Forelimb muscle (tissue), 1 donor: ENCODE measurements at places on chromosomes 6 and 20. TPM values are rescaled to one million over a fixed set of nuclear protein-coding genes. Genes with fewer than 3 reads are reported as not detected.

Gene RBPJL
- polyA plus RNA-seq, result not detected

Gene RSPH9
- 0.51 TPM for polyA plus RNA-seq

Gene USP49
- polyA plus RNA-seq, result 5.6 TPM

Gene ALDH8A1
- 1.6 TPM for polyA plus RNA-seq

Gene DCDC2
- 0.06 TPM for polyA plus RNA-seq

Gene TM9SF4
- 38.5 TPM for polyA plus RNA-seq

Gene VSX1
- polyA plus RNA-seq, result not detected

Gene FRMD1
- polyA plus RNA-seq, result 0.24 TPM

- DNase-seq, result no peak
Observed at GRCh38 chr6:144223686-144224085, 61.4 kb upstream of the UTRN start.

DNA sequence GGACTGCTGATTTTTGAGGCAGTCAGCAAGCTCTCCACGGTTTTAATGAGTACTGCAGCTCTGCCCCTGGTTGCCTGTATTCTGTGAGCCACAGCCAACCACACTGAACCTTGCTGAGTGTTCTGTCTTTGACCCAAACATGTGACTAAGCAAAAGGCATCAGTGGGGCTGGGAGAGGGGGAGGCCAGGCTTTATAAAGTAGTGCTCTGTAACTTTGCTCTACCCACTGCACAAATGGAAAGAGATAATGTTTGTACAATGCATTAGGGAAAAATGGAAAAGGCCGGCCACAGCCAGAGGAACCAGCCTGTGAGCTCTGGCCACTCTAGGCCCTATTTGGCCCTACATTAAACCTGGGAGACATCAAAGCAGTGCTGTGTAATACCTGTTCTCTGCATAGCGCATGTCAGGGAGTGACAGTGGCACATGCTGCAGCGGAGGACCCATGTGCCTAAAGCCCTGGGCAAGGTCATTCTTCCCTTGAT lies 22.0 kb downstream of the KLHL31 start:
- no peak for DNase-seq

GRCh38 chr20:37853823-37854375 lies 49.0 kb upstream of the VSTM2L start:
- DNase-seq, result no peak

- DNase-seq, result no peak
Observed at GRCh38 chr6:146090474-146090873, 61.6 kb downstream of the GRM1 start.

- DNase-seq, result no peak
Observed at GRCh38 chr20:4661191-4661590, 60.5 kb upstream of the PRND start.

- no peak for DNase-seq
Observed at GRCh38 chr20:63442100-63442493, 30.4 kb downstream of the KCNQ2 start.

DNA sequence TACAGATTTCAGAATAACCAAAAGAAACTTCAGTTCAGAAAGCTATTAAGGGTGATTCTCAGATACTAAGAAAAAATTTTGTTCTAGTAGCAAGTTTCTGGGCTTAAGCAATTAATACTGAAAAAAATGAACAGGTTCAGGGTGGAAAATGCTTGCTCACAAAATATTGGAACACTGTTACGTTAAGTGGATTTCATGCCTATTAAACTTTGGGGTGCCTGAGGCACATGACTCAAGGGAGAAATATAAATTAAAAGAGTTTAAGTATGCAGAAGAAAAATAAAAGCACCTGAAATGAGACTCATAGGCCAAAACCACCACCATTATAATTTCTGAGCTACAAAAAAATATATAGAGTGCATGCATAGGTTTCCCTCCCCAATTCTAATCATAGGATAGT lies 32.3 kb upstream of the HSF2 start:
- no peak for DNase-seq

DNA sequence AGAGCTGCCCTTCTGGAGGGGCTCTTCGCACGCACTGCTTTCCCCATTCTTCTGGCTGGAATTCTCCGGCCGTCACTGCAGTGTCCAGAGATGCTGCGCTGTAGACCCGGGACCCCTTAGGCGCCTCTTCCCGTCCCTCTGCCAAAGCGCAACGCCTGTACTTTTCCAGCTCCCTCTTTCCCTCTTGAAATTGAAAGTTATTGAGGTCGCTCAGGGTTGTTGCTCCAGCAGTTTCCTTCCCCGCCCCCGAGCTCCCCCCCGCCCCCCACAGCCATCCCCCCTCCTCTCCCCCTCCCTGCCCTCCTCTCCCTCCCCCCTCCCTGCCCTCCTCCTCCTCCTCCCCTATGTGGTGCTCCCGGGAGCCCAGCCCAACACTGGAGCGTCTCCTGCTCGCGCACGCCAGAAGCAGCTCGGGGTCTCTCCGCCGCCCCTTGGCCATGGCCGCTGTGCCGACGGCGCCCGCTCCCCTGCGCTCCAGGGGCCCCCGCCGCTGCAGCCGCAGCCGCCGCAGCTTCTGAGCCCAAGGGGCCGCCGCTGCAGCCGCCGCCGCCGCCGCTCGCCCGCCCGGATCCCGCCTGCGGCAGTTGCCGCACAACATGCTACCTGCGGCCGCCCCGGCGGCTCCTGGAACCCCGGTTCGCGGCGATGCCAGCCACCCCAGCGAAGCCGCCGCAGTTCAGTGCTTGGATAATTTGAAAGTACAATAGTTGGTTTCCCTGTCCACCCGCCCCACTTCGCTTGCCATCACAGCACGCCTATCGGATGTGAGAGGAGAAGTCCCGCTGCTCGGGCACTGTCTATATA lies at the start of gene RSPO3:
RSPO3 (plus strand) TSS at position 374 of the 804 bp plus-strand sequence. CDS start 522 bp downstream, outside the sequence.
- DNase-seq, result peak; percentile 48

- DNase-seq, result no peak
Observed at GRCh38 chr6:154491567-154492470, 18.7 kb downstream of the CNKSR3 start.

DNA sequence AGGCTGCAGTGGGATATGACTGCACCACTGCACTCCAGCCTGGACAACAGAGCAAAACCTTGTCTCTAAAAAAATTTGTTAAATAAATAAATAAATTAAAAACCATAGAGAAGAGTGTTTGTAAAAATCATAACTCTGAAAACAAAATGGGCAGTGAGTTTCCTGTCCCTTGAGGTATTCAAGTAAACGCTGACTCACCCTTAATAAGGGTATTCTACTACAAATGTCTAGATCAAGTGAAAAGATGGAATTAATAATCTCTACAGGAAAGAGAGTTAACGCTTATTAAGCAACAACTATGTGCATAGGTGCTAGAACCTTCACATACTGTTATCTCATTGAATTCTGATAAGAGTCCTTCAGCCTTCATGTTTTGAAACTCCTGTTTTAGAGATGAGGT lies 19.9 kb upstream of the MBOAT1 start:
- no peak for DNase-seq

GRCh38 chr6:155193526-155193925 lies 70.3 kb upstream of the CLDN20 start:
- DNase-seq, result no peak

DNA sequence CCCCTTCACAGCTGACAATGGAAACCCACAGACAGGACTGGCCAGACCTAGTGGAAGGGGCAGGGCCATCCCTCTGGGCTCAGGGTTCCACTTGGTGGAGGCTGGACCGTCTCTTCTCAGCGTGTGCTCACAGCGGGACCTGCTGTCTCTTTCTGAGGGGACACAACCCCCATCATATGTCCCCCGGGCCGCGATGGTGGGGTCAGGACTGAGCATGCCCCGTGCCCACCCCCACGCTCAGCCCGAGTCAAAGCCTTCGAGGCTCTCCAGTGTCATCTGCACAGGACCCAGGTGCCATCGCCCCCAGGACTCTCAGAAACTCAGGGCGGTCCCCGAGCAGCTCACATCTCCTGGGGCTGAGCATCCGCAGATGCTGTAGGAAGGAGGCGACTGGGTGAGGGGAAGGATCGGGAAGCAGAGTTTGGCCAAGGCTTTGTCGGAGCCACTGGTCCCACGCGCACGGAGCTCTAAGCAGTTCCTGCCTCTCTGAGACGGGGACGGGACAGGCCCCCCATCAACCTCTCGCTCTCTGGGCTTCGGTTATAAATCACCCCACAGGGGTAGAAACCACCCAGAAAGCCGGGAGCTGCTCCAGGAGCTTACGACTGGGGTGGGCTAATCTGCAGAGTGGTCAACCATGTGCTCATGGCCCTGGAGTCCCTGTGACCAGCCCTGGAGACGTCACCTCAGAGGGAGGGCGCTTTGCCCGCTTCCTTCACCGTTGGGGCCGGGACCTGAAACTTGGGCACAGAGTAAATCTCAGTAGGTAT lies 183.4 kb upstream of the SULF2 start:
- no peak for DNase-seq

DNA sequence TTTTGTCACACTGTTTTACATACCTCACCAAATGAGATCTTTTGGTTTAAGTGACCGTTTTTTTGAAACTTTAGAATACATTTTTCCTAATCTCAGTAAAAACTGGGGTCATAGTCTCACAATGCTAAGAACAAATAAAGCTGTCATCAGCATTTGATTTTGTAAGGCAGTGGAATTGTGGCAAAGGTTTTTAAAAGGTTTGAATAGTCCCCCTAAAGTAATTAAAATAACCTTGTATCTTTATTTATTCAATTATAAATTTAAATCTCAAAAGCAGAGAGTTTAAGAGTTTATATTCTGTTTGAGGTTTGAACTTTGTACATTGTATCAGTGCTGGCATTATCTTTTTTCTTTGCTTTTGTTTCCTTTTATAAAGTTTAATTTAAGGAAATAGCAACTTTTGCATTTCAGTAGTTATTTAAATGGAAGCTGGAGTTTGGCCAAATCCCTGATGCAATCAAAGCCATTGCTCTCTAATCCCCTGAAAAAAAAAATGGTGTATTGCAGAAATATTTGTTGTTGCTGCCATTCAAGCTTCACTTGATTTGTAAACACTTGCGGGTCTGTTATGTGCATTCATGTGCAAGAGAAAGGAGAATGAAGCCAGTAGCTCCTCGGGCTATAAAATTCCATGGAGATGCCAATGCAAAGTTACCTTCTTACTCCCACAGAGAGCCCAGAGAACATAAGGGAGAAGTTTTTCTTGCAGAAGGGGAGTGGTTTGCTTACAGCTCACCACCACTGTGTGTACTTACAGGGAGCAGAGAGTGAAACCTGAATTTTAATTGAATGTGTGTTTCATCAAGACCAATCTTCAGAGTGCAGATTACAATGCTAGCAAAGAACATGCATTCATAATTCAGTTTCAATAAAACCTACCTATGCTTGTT lies 391.8 kb downstream of the ARHGAP18 start:
- no peak for DNase-seq

DNA sequence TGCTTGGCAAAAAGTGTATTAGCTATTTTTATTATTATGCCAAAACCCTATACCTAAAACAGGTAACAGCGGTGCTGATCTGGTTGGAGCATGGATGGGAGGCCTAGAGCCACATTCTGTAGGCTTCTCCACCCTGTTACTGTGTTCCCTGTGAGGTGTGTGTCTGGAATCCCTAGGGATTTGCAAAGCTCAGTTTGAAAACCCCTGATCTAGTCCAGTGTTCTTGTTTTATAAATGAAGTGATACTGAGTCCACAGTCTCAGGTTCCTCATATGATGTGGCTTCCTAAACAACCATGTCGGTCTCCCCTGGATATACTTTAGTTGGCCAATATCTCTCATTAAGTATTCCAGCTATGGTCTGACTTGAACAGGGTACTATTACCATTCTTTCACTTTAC lies 16.3 kb downstream of the ACSS2 start:
- no peak for DNase-seq

DNA sequence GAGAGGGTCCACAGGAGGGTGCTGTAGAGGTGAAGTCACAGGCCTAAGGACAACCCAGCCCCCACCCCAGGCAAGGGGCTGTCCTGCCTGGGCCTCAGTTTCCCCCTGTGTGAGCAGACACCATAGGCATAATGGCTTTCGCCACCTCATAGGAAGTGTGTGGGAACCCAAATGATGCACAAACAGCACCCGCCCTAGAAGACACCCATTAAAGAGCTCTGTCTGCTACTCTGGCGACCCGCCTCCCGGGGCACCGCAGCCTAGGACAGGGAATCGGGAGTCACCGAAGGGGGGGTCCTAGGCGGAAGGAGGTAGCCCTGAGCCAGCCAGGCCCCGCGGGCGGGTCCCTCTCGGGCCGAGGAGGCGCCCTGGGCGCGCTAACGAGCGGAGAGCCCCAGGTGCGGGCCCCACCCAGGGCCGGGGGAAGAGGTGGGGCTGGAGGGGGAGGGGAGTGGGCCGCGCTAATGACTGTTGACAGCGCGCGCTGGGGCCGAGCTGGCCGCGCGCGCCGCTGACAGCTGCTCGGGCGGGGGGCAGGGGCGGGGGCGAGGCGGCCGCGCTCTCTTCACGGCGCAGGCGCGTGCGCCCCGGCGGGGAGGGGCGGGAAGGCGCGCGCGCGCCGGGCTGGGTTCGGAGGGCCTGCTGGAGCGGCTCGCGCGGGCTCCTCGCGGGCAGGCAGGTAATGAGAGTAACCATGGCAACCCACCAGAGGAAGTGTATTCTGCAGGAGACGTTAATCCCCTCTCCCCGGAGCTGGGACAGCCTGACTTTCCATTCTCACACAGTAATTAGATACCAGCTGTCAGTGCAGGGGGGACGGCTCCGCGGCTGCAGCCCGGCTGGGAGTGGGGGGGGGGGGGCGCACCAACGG lies 48.9 kb downstream of the NOL4L start:
- no peak for DNase-seq

GRCh38 chr6:159450815-159451465 lies 242.1 kb downstream of the SOD2 start:
- DNase-seq, result no peak

DNA sequence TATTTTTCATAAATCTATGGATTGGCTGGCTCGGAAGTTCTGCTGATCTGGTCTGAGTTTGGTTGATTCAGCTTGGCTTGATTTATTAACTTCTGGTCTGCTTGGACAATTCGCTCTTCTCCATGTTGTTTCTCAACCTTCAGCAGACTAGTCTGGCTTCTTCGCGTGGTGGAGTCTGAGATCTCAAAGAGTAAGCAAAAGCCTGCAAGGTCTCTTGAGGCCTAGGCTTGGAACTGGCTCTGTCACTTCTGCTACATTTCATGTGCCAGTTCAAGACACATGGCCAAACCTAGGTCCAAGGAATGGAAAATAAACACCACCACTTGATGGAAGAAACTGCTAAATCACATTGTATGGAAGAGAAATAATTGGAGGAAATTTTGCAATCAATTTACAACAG lies 115.1 kb upstream of the JAG1 start:
- DNase-seq, result no peak

- no peak for DNase-seq
Observed at GRCh38 chr6:24950218-24950941, 14.6 kb upstream of the RIPOR2 start.

GRCh38 chr20:21237956-21238799 lies 65.0 kb upstream of the XRN2 start:
- DNase-seq, result no peak

DNA sequence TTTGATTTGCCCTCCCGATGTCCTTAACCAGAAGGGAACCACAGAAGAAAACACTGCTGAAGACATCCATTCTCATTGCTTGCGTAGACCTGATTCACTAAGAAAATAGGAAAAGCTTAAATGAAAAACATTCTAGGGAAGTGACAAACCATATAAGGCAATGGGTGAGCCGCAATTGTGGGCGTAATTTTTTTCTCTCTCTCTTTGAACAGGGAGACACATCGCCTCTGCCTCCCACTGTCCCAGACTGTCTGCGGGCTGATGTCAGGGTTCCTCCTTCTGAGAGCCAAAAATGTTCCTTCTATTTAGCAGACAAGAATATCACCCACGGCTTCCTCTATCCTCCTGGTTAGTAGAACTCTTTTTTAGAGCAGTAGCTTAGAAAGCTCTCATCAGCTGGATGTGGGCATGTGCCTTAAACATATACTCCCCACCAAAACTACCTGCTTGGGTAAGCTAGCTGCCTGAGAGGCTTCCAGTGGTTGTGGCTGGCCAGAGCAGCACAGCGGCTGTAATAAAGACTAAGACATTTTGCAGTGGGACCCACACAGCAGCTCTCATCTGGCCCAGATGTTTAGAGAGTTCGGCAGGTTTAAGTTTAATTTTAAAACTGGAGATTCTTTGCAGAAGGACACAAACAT lies 22.7 kb upstream of the CTAGE9 start:
- no peak for DNase-seq
